CD4-positive, alpha-beta T cell treated with Interleukin-1 beta for 1 hour (primary cell): ENCODE measurements at places on chromosomes 12 and 14.
A peak's percentile ranks its signal among the peaks of the same experiment; 100 is the strongest.

DNA sequence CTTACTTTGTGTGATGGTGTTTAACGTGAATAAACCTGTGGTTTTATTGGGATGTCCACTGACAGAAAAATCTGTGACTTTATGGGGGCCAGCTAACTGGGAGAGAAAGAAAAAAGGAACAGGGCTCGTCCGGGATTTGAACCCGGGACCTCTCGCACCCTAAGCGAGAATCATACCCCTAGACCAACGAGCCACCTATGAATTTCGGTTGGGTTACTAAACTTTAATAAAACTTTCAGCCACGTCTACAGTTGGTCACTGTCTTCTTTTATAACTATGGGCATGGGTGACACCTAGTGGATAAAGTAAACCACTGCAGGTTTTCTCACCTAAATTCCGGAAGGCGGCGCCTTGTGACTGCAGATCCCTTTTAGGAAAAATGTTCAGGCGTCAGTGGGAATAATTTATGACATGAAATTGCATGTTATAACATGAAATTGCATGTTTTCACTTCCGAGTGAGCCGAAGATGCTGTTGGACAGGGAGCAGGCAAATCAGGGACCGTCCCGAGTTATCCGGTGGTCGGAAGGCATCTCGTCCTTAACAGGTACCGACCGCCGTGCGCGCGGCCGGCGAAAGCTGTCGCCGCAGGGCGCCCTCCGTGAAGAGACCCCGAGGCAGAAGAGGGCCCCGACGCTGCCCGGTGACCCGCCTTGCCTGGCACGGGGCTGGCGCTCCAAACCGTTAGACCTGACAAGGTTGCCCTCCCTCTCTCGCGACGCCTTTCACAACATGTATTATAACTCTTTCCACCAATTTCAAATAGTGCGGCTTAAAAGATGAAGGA is 18.2 kb upstream of the RNASE12 start:
- peak; percentile 70 for DNase-seq

- DNase-seq, result no peak
These were observed 23.7 kb upstream of the RAB21 start for GRCh38 chr12:71730936-71731335.

DNA sequence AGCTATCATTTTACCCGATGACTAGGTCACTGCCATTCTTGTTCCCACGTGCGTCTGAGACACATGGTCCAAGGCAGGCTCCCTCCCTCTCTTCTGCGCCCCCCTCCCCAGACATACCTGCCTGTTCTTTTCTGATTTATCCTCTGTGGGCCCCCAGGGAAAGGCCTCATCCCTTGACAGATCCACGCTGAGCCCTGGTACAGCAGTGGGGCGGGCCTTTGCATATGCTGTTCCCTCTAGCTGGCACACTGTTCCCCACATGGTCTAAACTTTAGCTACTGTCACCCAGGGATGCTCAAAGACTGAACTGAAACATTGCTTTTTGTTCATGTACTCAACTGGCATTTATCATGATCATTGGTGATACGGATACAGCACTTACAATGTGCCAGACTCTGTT is 122.5 kb downstream of the SCARB1 start:
- DNase-seq, result no peak

DNA sequence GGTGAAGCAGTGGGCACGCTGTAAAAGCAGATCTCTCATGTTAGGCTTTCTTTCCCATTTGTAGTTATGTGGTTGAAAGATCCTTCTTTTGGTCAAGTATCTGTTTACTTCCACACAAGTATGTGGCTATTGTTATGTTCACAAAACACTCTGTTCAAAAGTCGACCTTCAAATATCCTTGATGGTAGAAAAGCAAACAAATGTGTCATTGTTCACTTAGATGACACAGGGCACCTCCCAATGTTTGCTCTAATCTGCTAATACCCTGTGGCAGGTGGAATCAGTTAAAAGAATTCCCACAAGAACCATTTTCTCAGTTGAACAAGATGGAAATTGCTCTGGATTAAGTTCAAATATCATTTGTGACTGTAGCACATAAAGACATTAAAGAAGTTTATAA is 43.6 kb upstream of the NAA30 start:
- DNase-seq, result no peak

DNA sequence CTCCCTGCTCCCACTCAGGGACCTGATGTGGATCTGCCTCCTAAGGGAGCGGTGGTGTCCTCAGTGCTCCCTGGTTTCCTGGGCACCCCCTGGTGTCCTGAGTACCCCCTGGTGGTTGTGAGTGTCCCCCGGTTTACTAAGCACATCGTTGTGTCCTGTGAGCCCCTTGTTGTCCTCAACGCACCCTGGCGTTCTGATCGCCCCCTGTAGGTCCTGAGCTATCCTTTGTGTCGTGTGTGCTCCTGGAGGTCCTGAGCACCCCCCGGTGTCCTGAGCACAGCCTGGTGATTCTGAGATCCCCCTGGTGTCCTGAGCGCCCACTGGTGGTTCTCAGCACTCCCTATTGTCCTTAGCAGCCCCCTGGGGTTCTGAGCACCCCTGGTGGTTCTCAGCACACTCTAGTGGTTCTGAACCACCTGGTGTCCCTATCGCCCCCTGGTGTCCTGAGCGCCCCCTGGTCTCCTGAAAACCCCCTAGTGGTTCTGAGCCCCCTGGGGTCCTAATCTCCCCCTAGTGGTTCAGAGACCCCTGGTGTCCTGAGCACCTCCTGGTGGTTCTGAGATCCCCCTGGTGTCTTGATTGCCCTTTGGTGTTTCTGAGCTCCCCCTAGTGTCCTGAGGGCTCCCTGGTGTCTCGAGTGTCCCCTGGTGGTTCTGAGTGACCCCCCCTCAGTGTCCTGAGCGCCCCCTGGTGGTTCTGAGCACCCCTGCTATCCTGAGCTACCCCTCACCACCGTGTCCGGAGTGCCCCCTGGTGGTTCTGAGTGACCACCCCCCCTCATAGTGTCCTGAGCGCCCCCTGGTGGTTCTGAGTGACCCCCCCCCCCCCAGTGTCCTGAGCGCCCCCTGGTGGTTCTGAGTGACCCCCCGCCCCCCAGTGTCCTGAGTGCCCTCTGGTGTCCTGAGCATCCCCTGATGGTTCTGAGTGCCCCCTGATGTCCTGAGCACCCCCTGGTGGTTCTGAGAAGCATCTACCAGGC is 615.1 kb downstream of the TMEM121 start:
- DNase-seq, result peak; percentile 45

GRCh38 chr14:33675415-33676130 is 275.3 kb downstream of the EGLN3 start:
- no peak for DNase-seq

DNA sequence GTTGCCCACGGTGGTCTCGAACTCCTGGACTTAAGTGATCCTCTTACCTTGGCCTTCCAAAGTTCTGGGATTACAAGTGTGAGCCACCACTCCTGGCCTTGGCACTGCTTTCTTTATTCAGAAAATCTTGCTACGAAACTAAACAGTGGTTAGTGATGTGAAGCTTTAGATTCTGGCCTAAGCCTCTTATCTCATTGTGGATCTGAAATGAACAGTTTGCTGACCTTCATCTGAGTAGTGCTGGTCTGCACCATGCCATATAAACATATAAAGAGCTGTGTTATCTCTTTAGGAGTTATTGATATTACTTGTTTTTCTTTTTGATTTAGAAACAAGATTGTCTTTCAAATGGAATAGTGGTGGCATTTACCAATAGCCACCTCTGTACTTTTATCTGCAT is 22.6 kb downstream of the SRGAP1 start:
- no peak for DNase-seq

GRCh38 chr12:46108721-46109120 is 118.3 kb upstream of the SCAF11 start:
- no peak for DNase-seq

DNA sequence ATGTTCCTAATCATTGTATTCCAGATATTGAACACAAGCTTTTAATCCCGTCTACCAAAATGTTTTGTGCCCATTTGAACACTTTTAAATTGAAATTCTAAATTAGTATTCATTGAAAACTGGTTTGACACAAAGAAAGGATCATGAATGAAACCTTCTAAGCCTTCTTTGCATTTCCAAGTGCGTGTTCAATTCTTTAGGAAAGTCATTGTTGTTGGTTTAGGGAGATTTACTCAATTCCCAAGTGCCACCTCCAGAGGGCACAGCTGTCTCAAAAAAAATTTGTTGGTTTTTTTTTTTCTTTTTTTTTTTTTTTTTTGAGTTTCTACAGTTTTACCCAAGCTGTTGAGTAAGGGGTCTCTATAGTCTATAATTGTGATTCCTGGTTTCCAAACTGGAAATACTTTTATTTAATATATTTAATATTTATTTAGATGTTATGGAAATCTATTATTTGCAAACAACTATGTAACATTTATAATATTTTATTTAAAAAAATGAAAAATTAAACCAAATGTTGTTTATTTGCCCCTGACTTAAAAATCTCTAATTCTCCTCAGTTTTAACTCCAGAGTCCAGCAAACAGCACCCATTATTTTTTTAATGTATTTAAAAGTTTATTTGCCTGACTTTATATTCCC is 79.9 kb downstream of the NEDD1 start:
- DNase-seq, result peak; percentile 16

DNA sequence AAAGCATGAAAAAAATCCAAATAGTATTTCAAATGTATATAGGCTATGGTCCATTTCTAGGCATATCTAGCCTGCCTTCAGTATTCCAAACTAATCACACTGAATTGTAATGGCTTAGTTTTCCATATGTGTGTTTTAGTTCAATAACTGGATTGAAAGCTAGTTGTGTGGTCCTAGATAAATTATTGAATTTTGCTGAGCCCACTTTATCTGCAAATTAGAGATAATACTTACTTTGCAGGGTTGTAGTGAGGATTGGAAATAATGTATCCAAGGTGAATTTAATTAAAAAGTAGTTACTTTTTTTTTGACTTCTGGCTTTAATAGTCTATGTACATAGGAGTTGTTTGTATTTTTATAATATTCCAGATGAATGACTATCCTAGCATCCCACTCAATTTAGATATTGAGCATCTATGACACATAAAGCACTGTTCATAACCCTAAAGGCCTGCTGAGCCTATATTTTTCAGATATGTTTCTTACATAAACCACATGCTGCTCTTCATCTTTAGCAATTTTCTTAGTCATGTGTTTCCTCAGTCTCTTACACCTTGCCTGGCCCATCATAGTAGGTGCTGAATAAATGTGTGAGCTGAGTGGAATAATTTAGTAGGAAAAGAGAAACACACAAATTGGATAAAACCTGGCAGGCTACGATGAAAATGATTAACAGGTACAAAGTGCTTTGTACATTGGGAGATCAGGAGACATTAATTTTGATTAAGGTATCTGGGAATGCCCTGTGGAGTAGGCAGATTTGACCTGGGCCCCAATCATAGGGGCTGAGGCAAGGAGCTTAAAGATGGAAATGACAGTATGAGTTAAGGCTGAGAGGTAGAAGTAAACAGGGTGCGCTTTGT is 1.1 kb upstream of the ATP23 start:
- DNase-seq, result peak; percentile 6

- DNase-seq, result no peak
These were observed 126.3 kb downstream of the ERC1 start for GRCh38 chr12:1117371-1117770.

DNA sequence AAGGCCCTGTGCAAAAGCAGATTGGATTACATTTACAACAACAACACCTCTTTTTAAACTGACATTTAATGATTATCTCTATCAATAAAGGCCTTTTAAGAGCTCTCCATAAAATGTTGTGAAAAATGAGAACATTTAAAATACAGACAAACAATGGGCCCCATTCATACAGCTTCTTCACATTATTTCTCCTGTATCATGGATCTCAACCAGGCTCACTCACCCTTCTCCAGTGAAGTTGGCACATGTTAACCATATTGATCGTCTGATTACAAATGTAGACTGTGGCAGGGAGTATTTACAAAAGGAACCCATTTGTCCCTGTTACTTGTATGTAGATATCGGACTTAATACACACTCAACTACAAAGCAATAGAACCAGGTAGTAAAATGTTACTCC is 220.2 kb upstream of the BTG1 start:
- DNase-seq, result no peak

GRCh38 chr12:83476695-83477690 is 790.3 kb downstream of the TMTC2 start:
- DNase-seq, result no peak

DNA sequence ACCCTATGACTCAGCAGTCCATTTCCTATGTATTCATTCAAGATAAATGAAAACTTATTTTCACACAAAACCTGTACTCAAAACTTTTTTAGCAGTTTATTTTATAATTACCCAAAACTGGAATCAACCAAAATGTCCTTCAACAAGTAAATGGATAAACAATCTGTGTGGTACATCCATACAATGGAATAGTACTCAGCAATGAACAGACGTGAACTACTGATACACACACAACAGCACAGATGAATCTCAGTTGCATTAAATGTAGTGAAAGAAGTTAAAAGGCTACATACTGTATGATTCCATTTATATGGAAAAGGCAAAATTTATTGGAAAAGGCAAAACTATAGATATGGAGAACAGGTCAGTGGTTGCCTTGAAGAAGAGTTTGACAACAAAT is 90.1 kb downstream of the KIAA0586 start:
- DNase-seq, result no peak

GRCh38 chr12:32483499-32483898 is 84.1 kb downstream of the FGD4 start:
- peak; percentile 25 for DNase-seq

GRCh38 chr12:103785243-103786031 is 55.6 kb downstream of the NT5DC3 start:
- DNase-seq, result no peak

DNA sequence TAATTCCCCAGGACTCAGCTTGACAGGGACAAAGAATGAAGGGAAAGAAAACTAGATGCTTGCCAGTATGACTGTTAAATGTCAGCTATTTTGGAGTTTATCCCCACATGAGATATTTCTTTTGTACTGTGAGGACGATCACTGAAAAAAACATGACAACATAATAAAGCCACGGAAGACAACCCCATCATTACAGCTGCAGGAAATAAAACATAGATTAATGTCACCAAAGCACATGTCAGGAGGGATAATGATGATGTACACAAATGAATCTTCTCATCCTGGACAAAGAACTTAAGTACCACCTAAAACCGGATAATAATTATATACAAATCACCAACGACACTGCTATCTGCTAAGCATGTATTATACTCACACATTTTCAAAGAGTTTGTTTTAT is 84.6 kb upstream of the GRIP1 start:
- DNase-seq, result no peak

DNA sequence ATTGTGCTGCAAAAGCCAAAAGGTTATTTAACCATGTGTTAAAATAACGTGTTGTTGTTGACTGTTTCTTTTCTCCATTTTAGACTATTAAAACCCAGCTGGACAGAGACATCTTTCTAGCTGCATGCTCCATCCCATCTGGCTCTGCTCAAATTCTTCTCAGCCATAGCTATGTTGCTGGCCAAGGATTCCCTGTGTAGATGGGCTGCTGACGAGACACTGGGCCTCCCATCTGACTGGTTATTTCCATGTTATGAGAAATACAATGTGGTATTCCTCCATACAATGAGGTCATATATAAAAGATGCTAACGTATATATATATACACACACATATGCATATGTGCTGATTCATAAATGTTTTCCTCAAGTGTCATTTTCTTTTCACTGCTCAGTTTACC is 30.1 kb downstream of the MED13L start:
- DNase-seq, result no peak

- no peak for DNase-seq
These were observed 164.0 kb upstream of the PZP start for GRCh38 chr12:9372202-9372601.

- no peak for DNase-seq
These were observed 85.5 kb downstream of the PRICKLE1 start for GRCh38 chr12:42504049-42504448.
